NCI-H82 (cell line): ENCODE measurements at places on chromosomes 7 and 10.

DNA sequence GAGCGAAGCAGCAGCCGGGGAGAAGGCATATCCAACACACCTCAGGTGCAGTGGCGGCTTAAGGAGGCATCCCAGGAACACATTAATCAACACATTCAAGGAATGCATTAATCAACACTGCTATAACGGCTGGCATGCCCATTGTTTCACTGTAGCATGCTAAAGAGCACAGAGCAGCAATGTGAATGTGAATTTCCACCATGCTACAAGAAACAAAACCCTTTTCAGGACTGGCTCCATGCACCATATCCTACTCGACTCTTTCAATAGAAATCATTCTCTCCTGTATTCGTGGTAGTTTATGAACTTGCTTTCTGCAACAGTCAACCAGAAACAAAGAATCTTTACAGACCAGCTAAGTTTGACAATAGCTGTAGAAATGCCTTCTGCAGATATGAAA is 149.0 kb downstream of the NRCAM start:
- peak; percentile 14 for DNase-seq

GRCh38 chr7:92178928-92179924 is at the start of gene LRRD1:
LRRD1 (minus strand) TSS chr7:92179142; CDS start chr7:92165202, 13,940 bp downstream.
- peak; percentile 72 for DNase-seq

GRCh38 chr10:51928162-51928561 is 228.8 kb upstream of the CSTF2T start:
- no peak for DNase-seq

GRCh38 chr10:25026463-25026862 is 10.1 kb downstream of the THNSL1 start:
- DNase-seq, result no peak

- DNase-seq, result peak; percentile 57
These were observed 133.3 kb downstream of the MPP7 start for GRCh38 chr10:28169525-28169924.

DNA sequence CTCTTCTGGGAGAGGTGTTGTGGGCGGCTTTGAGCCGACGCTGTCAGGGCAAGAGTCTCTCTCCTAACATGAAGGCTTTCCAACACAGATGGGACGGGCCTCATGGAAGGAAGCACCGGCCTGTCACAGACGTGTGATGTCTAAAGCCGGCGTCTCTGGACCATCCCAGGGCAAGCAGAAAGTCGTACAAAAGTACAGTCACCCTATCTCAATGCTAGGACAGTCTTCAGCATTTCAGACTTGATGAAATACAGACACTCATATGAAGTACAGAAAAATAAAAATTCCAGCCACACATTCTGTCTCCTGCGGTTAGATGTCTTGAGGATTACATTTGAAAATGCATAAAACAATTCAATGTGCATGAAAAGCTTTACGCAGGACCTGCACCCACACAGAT is 30.6 kb downstream of the CYP2W1 start:
- no peak for DNase-seq

DNA sequence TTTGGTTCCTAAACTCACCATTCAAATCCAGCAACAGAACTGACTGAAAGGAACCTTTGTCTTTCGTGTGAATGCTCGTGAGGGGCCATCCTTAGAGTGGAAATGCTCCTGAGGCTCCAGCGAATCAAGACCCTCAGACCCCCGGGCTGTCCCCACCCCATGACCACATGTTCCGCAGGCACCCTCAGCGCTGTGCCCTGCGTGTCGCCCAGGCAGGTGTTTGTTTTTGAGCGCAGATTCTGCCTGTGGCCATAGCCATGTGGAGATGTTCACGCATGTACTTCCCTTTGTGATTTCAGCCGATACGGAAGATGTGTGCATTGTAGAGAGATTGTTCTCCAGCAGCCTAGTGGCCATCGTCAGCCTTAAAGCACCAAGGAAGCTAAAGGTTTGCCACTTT is 24.2 kb downstream of the WIPI2 start:
- DNase-seq, result no peak

GRCh38 chr7:151020231-151020630 is 4.1 kb downstream of the ATG9B start:
- DNase-seq, result peak; percentile 23

GRCh38 chr10:86968994-86969355 is 693 bp downstream of the ADIRF start:
- no peak for DNase-seq

DNA sequence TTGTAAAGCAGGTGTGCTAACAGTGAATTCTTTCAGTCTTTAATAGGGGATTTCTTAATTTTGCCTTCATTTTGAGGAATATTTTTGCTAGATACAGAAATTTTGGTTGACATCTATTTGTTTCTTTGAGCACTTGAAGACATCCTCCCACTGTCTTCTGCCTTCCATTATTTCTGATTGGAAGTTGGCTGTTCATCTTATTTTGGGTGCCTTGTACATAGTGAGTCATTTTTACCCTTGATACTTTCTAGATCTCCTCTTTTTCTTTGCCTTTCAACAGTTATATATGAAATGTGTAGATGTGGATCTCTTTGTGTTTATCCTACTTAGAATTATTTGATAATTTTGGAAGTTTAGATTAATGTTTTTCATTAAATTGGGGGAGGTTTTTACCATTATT is 631.0 kb downstream of the AUTS2 start:
- DNase-seq, result no peak

- DNase-seq, result peak; percentile 8
These were observed 32.0 kb upstream of the STRIP2 start for GRCh38 chr7:129401967-129402860.

DNA sequence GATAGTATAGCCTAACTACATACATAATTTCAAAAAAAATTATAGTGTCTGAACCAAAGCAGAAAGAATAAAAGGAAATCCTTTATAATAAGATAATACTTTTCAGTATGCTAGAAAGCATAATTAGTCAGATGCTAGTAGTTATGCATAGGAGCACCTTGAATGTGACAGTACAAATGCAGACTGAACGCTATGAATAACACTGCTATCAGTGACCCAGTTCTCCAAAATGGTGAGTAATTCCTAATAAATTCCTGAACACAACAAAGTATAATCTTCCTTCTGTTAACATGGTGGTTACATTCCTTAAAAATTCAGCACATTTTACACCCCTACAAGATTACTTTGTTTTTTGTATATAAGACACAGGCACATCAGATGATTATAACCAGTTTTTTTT is 1.2 kb upstream of the CHPF2 start:
- no peak for DNase-seq

GRCh38 chr10:89390476-89391225 is 1.8 kb upstream of the IFIT1 start:
- no peak for DNase-seq

DNA sequence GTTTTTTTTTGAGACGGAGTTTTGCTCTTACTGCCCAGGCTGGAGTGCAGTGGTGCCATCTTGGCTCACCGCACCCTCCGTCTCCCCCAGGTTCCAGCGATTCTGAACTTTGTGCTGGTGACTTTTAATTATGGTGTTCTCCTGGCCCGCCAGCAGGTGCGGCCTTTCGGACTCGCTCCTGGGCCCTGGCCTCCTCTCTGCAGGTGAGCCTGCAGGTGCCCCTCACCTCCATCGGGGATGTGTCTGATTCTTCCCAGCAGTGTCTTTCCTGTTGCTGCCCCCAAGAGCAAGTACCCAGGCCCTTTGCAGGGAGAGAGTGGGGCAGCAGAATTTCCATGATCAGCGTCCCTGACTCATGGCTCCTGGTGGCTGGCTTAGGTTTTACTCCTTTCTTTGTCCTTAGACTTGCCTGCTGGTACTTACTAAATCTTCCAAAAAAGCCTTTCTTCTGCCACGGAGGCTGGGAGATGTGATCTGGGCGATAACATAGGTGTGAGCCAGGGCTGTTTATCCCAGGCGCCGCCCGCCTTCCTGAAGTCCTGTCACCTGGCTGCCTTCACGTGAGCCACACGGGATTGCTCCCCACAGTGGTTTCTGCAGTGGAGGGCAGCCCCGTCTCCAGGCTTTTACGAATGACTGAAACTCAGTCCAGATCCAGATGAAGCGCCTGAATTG is 10.7 kb downstream of the WIPI2 start:
- DNase-seq, result no peak

- DNase-seq, result no peak
These were observed 227.0 kb downstream of the DKK1 start for GRCh38 chr10:52541006-52541473.
